ENCODE measurements at places on chromosomes 4 and X. TPM values are rescaled to one million over a fixed set of nuclear protein-coding genes. Genes with fewer than 3 reads are reported as not detected.

Gene RAB39B
- total RNA-seq, result 0.85 TPM

Gene PIM2
- 2.7 TPM for total RNA-seq

Gene ADH1A
- not detected for total RNA-seq

Gene NMU
- not detected for total RNA-seq

Gene SPACA5
- total RNA-seq, result not detected

Gene GIMD1
- not detected for total RNA-seq

Gene CRMP1
- total RNA-seq, result under 0.01 TPM

Gene SUPT20HL2
- 0.14 TPM for total RNA-seq

Gene GPR173
- 1.6 TPM for total RNA-seq

Gene ZNF711
- 0.37 TPM for total RNA-seq

Gene PTPN13
- 37.3 TPM for total RNA-seq

Gene SGMS2
- 67.0 TPM for total RNA-seq

Gene GYPE
- 0.74 TPM for total RNA-seq

Gene YY2
- total RNA-seq, result 1.00 TPM

Gene MID1
- total RNA-seq, result 9.1 TPM

Gene PGAM4
- not detected for total RNA-seq

Gene GPR34
- total RNA-seq, result not detected

Gene GATB
- 17.2 TPM for total RNA-seq

Gene SULT1B1
- under 0.01 TPM for total RNA-seq

Gene UGT8
- total RNA-seq, result not detected

Gene YIPF6
- total RNA-seq, result 24.0 TPM

Gene GDI1
- 81.1 TPM for total RNA-seq

Gene TXK
- total RNA-seq, result not detected

Gene QRFPR
- not detected for total RNA-seq

Gene ARHGAP6
- total RNA-seq, result 8.7 TPM

Gene BBS7
- total RNA-seq, result 20.1 TPM

Gene XAGE1A
- total RNA-seq, result not detected

Gene PPP3CA
- total RNA-seq, result 65.6 TPM

Gene KLHL34
- not detected for total RNA-seq

Gene TENM3
- total RNA-seq, result 17.4 TPM

Gene CHRNA9
- 0.14 TPM for total RNA-seq

Gene LANCL3
- not detected for total RNA-seq

Gene ARHGAP36
- total RNA-seq, result not detected

Gene PPP2R2C
- total RNA-seq, result not detected

Gene ZCCHC13
- not detected for total RNA-seq

Gene DACH2
- total RNA-seq, result not detected

Gene IL2RG
- not detected for total RNA-seq

Measured in smooth muscle cell of bladder (primary cell).